Calu3 (cell line): ENCODE measurements at places on chromosomes 7 and 10.

DNA sequence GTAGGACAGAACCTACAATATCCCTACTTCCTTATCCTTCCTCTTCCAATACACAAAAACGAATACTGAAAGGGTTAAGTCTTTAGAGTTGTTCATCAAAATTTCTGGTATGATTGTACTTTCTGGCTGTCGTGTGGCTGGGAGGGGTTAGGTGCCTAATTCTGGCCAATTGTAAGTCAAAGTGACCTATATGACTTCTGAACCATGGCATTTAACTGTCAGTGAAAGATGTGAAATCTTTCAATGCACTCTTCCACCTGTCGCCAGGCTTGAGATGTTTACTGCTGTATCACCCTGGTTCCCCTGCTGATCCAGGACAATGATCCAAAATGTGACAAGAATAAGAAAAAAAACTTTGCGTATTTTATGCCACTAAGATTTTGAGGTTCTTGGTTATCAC is 20.8 kb downstream of the EPC1 start:
- no peak for DNase-seq

DNA sequence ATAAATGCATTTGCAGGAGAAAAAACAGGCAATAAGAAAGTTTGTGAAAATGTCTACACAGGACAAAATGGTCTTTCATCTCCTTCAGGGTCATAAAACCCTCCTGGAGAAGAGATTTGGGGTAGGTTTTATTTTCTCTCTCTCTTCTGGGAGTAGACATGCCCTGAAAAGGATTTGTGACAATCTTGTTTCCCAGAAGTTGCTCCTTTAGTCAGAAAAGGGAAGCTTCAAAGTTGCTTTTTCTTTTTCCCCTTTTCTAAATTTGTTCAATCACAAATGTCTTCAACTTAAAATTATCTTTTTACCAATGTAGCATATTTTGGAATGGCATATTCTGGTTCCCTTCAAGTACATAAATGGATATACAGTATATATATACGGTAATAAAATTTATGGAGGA is 9.4 kb upstream of the ANKRD22 start:
- DNase-seq, result no peak

DNA sequence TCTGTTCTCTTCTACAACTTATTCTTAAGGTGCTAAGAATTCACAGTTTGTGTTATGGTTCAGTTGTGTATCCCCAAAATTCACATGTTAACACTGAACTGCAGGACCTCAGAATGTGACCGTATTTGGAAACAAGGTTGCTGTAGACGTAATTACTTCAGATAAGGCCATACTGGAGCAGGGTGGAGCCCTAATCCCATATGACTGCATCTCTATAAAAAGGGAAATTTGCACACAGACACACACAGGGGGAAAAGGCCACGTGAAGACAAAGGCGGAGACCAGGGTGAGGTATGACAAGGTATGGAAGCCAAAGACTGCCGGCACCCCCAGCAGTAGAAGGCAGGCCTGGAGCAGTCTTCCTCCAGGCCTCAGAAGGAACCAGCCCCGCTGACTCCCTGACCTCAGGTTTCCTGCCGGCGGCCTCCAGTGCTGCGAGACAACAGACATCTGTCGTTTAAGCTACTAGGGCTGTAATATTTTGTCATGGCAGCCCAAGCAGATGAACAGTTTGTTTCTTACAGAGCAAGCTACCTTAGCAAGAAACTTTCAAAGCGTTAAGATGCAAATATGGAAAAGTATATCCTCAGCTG is 98.7 kb downstream of the PROSER2 start:
- DNase-seq, result no peak

DNA sequence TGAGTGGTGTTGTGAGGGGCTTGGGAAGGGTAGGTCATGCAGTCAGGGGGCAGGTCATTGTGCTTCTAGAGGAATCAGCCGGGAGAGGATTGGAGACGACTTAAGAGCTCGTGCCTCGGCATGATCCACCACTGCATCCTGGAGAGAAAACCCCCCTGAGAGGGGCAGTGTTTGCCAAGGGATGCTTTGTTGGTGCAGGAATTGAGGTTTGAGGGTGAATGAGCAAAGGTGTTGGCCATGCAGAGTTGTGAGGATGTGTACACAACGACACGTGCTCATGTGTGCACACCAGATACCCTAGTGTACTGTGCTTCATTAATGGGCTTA is 85.6 kb upstream of the ANLN start:
- DNase-seq, result no peak

DNA sequence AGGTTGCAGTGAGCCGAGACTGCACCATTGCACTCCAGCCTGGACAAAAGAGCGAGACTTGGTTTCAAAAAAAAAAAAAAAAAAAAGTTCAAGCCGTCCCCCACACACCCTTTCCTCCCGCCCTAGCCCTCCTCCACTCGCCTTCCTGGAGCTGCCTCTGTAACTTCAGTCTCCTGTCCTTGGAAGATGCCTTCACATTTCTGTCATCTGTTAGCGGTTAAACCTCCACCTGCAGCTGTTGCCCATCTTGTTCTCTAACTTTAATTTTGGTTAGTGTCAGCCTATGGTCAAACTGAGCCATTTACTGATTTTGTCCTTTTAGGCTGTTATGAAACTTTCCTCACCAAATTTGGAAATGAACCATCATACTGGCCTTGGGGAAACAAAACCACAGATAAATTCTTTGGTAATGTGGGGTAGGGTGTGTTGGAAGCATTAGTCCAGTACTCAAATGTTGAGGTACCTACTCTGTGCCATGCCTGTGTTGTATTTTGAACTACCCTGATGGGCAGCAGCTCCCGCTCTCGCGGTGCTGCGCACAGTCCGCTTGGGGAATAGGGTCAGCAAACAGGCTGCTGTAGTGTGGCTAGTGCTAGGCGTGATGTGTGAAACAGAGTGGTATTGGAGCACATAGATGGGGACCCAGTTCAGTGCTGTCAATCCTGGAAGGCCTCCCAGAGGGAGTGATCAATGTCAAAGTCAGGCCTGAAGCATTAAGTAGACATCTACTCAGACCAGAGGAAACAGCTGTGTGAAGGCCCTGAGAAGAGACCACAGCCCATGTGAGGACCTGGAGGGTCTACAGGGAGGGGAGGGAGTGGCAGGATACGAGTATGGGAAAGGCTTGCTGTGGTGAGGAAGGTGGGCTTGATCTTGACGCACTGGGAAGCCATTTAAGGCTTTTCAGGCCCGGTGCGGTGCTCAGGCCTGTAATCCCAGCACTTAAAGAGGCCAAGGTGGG is 26.9 kb downstream of the SFXN4 start:
- DNase-seq, result no peak

- DNase-seq, result no peak
These were observed 29.6 kb upstream of the FAM20C start for GRCh38 chr7:162632-163297.

GRCh38 chr7:23473844-23474093 is 3.5 kb upstream of the IGF2BP3 start:
- no peak for DNase-seq

DNA sequence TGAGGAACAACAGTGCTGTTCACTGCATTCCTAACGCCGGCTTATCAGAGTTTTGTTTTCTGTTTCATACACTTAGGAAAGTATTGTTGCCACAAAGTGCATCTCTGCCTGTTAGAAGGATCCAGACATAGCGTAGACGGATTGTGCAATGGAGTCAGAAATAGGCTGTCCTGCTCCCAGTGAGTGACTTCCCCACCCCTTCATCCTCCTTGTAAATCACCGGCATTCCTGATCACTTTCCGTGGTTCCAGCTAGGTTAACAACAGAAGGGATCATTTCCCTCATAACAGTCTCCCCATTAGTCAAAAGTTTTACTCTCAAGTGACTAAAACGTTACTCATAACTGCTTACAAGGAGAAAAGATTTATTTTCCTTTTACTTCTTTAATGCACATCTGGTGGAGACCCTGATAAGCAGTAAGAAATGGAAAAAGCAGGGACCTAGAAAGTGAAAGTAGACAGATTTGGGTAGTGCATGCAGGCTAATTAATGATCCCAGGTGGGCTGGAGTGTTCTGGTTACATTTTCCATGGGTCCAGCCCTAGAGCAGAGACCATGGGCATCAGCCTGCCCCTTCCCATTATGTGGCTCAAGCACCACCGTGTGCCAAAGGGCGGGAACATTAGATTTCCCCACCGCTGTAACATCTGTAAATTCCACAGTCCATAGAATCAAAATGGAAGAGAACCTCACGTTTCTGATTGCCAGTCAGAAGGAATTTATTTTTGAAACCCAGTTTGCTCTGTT is 395.1 kb upstream of the GALNT17 start:
- DNase-seq, result no peak

DNA sequence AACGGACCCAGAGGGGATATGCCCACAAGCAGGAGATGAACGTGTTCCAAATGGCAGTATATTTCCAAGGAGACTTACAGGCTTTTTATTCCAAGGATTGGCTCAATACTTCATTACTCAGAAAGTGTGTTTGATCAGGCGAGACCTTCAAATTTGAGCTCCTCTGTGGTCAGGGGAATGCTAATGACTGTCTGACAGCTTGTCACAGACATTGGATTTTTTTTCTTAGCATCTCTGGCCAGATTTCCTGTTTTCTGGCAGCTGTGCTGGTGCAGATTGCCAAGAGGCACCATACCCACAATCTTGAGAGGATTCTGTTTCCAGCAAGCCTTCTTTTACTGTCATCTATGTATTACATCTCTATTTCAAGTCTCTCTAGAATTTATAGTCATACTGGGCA is 93.8 kb downstream of the C1GALT1 start:
- DNase-seq, result no peak

DNA sequence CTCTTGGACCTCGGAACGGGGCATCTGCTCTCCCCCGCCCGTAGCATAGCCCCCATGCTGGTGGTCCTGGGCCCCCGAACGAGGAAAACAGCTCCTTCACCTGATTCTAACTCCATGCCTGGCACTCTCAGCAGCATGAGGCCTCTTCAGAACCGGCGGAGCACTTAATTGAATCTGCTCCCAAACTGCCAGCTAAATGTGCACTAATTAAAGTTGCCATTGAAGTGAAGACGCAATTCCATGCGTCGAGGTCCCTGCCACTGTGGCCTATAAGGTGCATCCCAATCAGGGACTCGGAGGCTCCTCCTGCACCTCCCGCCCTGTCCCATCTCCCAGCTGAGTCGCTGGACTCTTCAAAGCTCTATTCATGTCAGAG is 41.3 kb upstream of the ADGRA1 start:
- DNase-seq, result no peak

- peak; percentile 44 for DNase-seq
These were observed 6.2 kb upstream of the RRP12 start for GRCh38 chr10:97407211-97407951.

- no peak for DNase-seq
These were observed 380 bp downstream of the NAT16 start for GRCh38 chr7:101179713-101180112.

GRCh38 chr10:988667-989545 is 672 bp downstream of the GTPBP4 start:
- no peak for DNase-seq

- no peak for DNase-seq
These were observed 124.4 kb upstream of the ITGB1 start for GRCh38 chr10:33082373-33082895.

DNA sequence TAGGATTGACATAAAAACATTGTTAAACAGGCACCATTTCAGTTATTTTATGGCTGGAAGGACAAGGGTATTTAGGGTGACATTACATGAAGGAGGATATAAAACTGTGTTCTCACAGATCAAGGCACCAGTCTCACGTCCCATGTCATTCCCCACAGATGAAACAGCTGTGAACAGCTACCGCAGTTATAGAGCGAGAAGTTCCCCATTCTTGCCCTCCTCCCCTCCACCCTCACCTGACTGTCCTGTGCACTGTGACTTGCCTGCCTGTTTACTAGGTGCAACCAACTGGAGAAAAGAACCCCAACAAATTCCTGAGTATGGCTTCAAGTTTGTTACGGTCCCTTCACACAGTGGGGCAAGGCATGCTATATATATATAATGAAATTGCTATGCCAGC is 141.6 kb downstream of the SND1 start:
- DNase-seq, result no peak

DNA sequence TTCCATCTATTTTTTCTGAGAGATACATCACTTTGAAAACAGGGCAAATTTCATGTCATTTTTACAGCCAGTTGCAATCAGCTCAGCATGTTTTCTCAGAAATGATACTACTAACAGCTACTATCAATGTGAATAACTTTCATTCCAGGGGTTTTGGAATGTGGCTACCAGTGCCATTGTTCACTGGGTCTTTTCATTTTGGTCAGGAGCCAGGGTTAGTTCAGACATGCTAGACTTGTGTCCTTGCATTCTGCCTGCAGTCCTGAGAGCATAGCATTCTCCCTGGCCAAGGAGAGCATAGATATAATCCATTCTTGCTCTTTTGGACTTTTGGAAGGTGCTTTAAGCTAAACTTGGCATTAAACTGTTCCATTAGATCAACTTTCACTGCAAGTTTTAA is 160.9 kb upstream of the NEBL start:
- DNase-seq, result no peak

GRCh38 chr7:77657427-77658224 is 38.6 kb upstream of the RSBN1L start:
- peak; percentile 21 for DNase-seq

DNA sequence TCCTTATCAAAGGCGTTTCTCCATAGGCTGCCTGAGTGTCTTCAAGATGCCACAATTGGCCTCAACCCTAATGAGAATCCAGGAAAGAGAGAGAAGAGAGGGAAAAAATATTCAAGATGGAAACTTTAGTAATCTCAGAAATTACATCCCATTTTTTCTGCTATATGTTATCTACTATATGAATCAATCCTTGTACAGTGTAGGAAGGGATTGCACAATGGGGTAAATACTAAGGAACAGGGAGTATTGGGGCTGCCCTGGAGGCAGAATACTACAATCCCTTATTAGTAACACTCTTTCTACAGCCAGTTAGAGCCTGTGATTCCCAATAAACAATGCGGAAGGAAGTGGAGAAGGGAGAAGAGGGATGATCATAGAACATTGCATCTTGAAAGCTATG is 27.9 kb downstream of the TFPI2 start:
- no peak for DNase-seq

DNA sequence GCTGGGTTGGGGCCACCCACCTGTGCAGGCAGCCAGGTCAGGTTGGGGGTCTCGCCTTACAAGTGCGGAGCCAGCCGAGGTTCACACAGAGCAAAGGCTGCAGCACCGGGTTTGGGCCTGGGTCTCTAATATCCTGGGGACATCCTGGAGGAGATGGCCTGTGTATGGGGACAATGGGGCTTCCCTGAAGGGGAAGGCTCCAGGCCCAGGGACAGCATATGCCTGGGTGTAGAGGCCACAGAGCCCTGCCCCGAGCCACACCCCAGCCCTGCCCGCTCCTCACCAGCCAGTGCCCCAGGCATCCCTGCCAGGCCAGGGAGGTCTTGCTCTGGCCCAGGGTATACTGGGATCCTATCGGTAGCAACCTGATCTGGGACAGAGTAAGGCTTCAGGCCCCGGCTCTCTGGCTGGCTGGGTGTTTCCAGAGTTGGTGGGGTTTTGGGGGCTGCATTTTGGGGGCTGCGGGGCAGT is 9.1 kb downstream of the TTYH3 start:
- DNase-seq, result no peak

- DNase-seq, result no peak
These were observed 79.0 kb upstream of the CELF2 start for GRCh38 chr10:10938676-10939075.

- DNase-seq, result no peak
These were observed 171.4 kb downstream of the SFMBT2 start for GRCh38 chr10:7239312-7239985.

GRCh38 chr10:29252811-29253689 is 35.8 kb upstream of the LYZL1 start:
- DNase-seq, result no peak
